Activated CD4-positive, alpha-beta memory T cell treated with anti-CD3 and anti-CD28 coated beads, Interleukin-2, amount 10 ng/mL, durations not matched to agents 7 days and 5 days (primary cell): ENCODE measurements at places on chromosomes 1 and 21. TPM values are rescaled to one million over a fixed set of nuclear protein-coding genes. Genes with fewer than 3 reads are reported as not detected.

MSH4 gene
- 0.25 TPM for total RNA-seq

SPRR3 gene
- not detected for total RNA-seq

KLF17 gene
- not detected for total RNA-seq

SLC41A1 gene
- total RNA-seq, result 15.1 TPM

A3GALT2 gene
- total RNA-seq, result not detected

ANGPTL3 gene
- not detected for total RNA-seq

PDC gene
- total RNA-seq, result not detected

FCRL1 gene
- not detected for total RNA-seq

KRTAP21-2 gene
- total RNA-seq, result not detected

GBP7 gene
- total RNA-seq, result 0.30 TPM

DCST2 gene
- 0.18 TPM for total RNA-seq

CFAP410 gene
- 15.5 TPM for total RNA-seq

DNA sequence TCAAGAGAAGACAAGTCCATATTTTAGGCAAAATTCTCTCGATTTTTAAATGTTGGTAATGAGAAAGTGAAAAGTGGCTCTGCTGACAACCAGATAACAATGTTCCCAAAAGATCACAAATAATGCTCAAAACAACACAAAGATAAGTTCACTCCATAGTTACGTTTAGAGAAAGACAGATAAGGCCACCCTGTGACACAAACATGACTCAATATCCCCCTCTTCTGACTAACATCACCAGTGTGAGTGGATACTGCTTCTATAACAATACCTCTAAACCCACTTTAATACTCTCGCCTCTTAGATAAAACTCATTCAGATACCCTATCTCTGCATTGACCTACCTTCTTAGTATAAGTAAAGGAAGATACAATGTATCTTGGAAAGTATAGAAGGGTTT is 51.2 kb upstream of the RGS7 start:
- DNase-seq, result no peak

GRCh38 chr1:37069406-37069805 is 35.1 kb upstream of the GRIK3 start:
- no peak for DNase-seq

DNA sequence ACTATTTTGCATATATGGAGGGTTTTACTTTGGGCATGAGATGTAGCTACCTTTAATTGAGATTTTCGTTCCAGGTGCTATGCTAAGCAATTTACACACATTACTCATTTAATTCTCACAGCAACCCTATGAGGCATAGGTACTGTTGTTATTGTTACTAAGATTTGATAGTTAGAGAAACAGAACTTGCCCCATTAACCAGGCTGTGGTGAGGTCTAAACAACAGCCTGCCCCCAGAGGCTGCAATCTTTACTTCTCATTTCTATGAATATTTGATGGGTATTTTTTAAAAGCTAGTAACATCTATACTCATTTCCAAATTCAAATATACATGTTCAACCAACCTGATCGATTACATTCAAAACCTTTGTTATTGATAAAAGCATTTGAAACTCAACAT is 155.6 kb downstream of the GALNT2 start:
- DNase-seq, result no peak

GRCh38 chr1:168691541-168691940 is 37.5 kb downstream of the DPT start:
- no peak for DNase-seq

DNA sequence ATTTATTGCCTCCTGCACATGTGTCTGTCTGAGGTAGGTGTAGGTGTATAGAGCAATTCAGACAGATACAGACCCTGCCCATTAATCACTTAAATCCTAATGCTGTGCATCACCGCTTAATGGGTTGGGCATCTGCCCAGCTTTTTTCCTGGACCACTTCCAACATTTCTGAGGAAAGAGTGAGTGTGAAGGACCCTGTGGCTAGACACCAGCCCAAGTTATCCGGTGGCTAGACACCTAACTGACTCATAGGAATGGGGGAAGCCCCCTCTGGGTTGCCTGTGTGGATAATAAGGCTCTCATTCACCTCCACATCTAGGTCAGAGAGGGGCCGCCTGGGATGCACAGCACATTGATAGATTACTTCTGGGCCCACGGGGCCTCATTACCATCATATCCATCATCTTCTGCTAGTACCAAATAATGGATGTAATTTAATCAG is 121.1 kb upstream of the RAVER2 start:
- no peak for DNase-seq

DNA sequence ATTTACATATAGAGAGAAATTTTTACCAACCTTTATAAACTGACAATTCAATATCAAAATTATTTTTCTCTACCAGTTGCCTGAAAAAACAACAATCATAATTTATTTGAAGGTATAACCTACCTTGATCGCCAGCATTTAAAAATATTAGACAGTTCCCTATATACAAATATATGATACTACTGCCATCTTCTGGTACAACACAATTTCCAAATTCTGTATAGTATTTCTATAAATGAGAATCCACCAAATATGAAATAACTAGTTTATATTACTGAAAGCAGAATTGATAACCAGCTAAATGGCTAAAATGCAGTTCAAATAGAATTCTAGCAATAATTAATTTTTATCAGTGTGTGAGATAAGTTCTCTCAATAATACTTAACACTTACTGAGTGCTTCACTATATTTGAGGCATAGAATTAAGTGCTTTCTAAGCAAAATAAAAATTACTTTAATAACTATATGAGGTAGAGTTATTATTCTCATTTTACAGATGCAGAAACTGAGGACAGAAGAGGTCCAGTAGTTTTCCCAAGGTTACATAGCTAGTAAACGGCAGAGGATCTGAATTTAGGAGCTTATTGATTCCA is 75.6 kb downstream of the PIGK start:
- DNase-seq, result no peak

- no peak for DNase-seq
Measured at GRCh38 chr1:208724079-208724478, 479.9 kb upstream of the PLXNA2 start.

- peak; percentile 68 for DNase-seq
Measured at GRCh38 chr1:158149577-158150269, 31.0 kb upstream of the CD1D start.

GRCh38 chr21:39675590-39675989 is 62.9 kb downstream of the B3GALT5 start:
- no peak for DNase-seq

- no peak for DNase-seq
Measured at GRCh38 chr1:98920441-98921110, 84.1 kb downstream of the PLPPR5 start.

DNA sequence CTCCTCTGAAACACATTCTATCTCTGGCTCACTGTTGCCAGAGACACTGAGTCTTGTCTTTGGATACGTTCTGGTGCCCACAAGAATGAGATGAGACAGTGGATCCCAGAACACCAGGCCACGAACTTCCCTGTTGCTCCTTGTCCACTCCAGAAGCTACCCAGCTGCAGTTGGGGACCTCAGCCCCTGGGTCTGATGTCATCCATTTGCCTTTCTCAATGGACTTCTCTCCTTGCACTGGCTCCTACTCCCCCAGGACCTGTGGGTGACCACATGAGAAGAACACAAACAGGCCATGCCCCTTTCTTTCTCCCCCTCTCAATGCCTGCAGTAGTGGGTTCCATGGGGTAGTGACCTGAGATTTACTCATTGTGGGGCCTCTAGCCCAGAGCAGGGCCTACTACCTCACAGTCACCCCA is 5.9 kb downstream of the NBPF1 start:
- peak; percentile 16 for DNase-seq

DNA sequence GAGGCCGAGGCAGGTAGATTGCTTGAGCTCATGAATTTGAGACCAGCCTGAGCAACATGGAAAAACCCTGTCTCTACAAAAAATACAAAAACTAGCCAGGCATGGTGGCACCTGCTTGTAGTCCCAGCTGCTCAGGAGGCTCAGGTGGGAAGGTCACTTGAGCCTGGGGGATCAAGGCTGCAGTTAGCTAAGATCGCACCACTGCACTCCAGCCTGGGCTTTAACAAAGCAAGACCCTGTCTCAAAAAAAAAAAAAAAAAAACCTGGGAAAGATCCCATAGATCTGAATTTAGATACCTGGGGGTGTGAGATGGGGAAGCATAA is 32.9 kb downstream of the NIBAN1 start:
- no peak for DNase-seq

- DNase-seq, result no peak
Measured at GRCh38 chr21:31107871-31108270, 69.6 kb upstream of the KRTAP19-8 start.

- DNase-seq, result no peak
Measured at GRCh38 chr1:228387321-228387720, 19.3 kb downstream of the TRIM11 start.

GRCh38 chr21:33810766-33811165 is 104.8 kb downstream of the ATP5PO start:
- no peak for DNase-seq

GRCh38 chr1:152623203-152623844 is 421 bp upstream of the LCE3A start:
- DNase-seq, result peak; percentile 21

- peak; percentile 48 for DNase-seq
Measured at GRCh38 chr1:202967684-202968281, 726 bp upstream of the CYB5R1 start.

GRCh38 chr1:118563981-118564951 is 379.2 kb upstream of the SPAG17 start:
- no peak for DNase-seq

DNA sequence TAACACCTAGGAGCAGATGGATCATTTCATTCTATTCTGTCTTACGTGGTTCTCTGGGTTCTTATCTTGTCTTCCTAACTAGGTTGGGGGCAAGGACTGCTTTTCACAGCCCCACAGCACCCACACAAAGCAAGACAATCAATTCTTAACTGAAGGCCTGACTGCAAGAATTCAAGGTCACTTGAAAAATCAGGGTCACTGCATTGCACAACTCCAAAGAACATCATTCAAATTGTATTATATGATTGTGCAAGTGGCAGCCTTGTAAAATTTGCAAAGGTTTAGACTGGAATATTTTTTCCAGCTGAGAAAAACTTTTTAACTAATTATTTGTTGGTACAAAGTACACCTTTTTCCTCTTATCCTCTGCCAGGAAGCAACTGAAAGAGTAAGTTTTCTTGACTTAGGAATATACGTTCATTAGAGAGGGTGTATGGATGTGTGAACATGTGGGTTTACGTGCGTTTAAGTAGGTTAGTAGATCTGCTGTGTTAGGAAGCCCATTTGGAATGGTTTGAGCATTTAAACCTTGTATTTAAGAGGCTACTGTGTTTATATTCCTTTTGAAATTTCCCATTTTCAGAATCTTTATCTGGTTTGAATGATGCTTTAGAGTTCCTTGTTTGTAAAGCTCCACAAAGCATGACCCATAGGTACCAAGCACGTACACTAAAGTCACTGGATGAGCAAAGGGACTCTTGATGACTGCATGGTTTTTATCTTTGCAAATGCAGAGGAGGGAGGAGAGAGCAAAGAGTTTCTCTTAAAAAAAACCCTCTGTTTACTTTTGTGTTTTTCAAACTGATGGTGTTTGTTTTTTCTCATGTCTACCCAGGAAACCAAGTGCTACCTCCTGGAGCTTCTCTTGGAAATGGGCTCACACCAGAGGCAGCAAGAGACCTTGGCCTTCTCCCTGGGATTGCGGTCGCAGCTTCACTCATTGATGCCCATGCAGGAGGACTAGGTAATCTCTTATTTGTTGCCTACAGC is 214.9 kb downstream of the FGGY start:
- no peak for DNase-seq

DNA sequence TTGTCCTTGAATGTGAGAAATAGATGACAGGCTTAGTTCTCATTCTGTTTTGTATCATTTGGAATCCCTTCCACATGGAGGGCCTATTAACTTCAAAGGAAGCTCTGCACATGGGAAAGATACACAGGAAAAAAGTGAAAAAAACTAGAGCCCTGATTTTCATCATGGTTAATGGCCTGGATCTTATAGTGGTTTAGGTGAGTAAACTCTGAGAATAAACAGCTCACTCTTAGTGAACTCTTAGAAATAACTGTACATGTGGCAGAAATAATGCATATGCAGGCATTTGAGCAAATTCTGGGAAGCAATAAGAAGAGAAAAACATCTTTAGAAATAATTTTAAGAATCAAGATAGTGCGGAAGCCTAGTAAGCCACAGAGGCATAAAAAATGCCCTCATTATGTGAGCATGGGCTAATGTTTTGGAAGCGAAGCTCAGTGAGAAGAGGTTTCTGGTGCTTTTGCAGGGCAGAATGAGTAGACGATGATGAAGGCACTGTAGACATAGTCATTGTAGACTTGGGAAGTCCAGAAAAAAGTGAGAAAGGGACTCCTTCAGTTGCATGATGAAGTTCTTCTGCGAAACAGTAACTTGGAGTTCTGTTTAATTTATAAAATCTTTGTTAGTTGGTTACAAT is 279.9 kb downstream of the DNM3 start:
- DNase-seq, result no peak

GRCh38 chr1:55146781-55147180 is 68.4 kb downstream of the USP24 start:
- no peak for DNase-seq

DNA sequence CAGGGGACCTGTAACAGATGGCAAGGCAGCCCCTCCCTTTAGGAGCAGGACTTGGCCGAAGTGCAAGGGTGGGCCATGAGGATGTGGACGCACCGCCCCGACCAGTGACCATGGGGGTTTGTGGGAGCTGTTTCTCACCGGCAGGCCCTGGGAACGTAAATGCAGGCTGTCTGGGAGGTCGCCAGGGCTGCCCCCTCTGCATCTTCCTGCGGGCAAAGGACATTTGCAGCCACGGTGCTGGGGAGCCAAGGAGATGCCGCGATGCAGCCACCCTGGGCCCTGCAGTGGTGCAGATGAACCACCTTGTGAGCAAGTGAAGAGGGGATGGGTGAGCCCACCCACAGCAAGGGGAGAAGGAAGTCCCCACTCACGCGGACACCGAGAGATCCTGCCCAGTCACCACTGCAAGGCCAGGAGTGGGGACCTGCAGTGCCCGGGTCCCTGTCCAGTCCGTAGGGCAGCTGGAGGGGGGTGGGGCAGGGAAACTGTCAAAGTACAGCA is 121.1 kb downstream of the SIK1 start:
- no peak for DNase-seq
